ENCODE measurements at places on chromosomes 5 and 9. TPM values are rescaled to one million over a fixed set of nuclear protein-coding genes. Genes with fewer than 3 reads are reported as not detected.

The IL33 gene
- not detected for total RNA-seq

The DEPDC1B gene
- total RNA-seq, result 25.1 TPM

The FGF18 gene
- total RNA-seq, result 0.16 TPM

The CA9 gene
- total RNA-seq, result 0.89 TPM

The GRAMD2B gene
- 8.8 TPM for total RNA-seq

The GAPVD1 gene
- total RNA-seq, result 50.8 TPM

GRCh38 chr5:14168144-14168792 is 25.1 kb downstream of the TRIO start:
- DNase-seq, result no peak

GRCh38 chr5:133806847-133807246 is 161.6 kb downstream of the C5orf15 start:
- DNase-seq, result no peak

DNA sequence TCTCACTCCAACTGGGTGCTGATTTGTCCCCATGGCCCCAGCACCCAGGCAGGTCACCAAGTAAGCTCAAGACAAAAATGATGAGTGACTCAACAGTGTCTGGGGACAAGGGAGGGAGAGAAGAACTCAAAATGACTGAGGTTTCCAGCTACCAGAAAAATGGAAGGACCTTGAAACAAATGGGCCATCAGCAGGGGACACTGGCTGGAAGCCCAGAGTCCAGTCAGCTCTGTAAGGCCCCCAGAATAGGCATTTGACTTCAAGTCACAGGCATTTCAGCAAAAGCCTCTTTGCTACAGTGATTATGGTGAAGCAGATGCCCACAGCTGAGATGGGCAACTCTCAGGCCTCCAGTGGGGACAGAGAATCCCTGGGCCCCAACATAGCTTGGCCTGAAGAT is 139.0 kb upstream of the GABRP start:
- DNase-seq, result no peak

DNA sequence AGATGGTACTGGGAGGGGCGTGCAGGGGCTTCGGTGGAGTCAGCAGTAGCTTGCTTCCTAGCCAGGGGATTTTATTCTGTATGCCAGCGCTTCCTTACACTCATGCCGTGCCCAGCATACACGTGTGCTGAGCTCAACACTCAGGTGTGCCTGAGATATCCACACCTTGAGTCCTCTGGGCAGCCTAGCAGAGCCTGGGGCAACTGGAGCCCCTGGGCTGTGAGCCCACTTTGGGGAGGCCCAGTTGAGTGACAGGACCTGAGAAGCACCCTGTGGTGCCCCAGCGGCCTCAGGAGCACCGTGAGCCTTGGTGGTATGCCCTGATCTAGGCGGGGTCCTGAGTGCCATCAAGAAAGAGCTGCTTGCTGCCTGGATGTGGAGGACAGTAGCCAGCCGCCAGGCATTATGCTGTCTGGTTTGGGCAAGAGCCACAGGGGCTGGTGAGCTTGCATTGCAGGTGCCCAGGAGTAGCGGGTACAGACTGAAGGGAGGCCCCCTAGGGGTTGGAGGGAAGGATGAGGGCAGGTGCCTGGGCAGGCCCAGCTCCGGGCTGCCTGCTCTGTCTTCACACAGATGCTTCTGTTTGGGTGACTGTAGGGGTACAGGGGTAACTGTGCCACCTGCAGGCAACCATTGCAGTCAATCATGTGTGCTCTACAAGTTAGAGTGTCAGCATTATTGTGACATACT is 42.9 kb downstream of the BNIP1 start:
- DNase-seq, result no peak

GRCh38 chr5:137491121-137491520 is 8.0 kb downstream of the SPOCK1 start:
- no peak for DNase-seq

- no peak for DNase-seq
Measured at GRCh38 chr9:81423589-81424326, 265.6 kb downstream of the TLE1 start.

- DNase-seq, result no peak
Measured at GRCh38 chr5:108797396-108797795, 49.7 kb downstream of the FER start.

DNA sequence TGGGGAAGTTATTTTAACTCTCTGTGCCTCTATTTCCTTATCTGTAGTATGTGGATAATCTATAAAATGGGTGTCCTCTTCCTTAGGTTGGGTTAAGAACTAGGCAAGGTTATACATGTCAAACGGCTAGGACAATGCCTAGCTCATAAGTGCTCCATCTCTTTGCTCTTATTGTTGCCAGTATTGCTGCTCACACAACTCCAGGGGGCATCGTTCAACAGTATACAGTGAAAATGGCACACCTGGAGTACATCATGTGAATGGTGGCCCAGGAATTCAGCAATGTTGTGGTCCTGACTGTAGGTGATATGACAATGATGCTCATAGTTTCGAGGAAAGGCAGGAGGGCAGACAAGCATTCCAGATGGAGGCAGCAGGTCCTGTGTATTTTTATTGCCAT is 30.1 kb downstream of the SLIT3 start:
- DNase-seq, result no peak

GRCh38 chr9:113985968-113986585 is 92.0 kb downstream of the AMBP start:
- no peak for DNase-seq

DNA sequence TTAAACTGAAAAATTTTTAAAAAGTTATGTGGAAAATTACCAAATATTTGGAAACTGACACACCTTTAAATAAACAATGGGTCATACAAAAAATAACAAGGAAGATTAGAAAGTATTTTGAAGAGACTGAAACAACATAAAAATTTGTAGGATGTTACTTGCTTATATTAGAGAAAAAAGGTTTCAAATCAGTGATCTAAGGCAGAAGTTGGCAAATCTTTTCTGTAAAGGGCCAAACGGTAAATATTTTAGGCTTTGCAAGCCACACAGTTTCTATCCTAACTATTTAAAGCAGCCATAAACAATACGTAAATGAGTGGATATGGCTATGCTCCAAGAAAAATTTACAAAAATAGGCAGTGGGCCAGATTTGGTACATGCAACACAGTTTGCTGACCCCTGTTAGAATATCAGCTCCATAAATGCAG is 81.3 kb downstream of the OXCT1 start:
- DNase-seq, result no peak

- no peak for DNase-seq
Measured at GRCh38 chr5:107858324-107858723, 187.6 kb upstream of the EFNA5 start.

GRCh38 chr5:136269973-136270372 is 77.0 kb upstream of the SMIM32 start:
- DNase-seq, result no peak

GRCh38 chr9:124894741-124895170 is 32.8 kb downstream of the ARPC5L start:
- peak; percentile 16 for DNase-seq

DNA sequence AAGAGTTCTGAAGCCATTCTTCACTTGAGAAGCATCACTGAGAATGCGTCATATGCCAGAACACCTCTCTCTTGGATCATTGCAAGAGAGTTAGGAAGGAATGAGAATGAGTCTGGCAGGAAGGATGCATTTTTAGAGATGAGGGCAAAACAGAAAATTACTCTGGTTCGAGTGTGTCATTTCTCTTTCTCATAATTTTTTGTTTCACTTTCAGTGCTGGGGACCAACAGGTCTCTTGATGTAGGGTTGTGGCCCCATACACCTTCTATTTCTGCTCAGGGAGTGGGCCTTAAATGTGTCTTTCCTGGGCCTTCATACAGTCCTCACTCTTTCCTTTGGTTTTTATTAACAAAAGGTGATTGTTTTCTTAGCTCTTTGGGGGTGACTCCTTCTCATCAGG is 302.4 kb downstream of the NR3C1 start:
- DNase-seq, result no peak

DNA sequence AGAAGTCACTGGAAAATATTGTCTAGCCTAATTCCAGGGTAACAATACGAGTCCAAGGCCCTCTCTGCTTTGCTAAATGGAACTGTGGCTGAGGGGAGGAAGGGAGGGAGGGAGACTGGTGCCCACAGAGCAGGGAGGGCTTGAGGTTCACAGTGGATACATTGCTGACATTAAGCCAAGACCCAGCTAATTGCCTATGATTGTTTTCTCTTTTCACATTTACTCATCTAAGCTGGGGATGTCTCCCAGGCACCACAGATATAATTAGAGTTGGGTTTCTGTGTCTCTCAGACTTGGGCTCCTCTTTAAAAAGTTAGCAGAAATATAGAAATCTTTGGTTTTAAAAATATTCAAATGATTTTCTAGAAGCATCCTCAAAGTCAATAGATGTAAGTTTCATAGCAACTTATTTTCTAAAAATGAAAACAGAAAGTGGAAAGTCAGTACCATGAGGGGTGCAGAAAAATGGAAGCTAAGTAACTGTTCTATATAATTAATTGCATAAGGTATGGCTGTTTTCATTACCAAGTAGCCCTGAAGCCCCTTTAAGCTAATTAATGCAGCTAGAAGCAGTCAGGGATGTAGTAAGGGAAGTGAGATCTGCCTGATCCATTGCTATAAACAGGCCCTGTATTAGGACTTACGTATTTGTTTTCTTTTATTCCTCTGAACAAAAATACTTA is 259.8 kb downstream of the NDUFS4 start:
- no peak for DNase-seq

- DNase-seq, result no peak
Measured at GRCh38 chr5:150325426-150325825, 22.7 kb upstream of the ARSI start.

DNA sequence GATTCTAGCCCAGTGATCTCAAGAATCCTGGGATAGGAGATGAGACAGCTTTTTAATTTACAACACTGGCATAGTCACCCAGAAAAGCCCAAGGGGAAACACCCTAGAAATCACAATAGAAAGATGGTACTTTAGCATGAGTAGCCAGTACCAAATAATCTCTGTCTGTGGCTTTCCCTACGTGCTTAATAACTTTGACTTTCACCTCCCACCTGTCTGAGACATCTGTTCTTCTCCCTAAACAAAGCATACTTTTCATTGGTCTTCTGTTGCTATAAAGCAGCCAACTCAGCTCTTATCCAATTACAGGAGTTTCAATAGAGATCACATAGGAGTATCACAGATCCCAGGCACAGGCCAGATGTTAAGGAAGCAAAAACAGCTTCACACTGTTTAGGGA is 10.4 kb downstream of the MARCHF3 start:
- DNase-seq, result no peak

DNA sequence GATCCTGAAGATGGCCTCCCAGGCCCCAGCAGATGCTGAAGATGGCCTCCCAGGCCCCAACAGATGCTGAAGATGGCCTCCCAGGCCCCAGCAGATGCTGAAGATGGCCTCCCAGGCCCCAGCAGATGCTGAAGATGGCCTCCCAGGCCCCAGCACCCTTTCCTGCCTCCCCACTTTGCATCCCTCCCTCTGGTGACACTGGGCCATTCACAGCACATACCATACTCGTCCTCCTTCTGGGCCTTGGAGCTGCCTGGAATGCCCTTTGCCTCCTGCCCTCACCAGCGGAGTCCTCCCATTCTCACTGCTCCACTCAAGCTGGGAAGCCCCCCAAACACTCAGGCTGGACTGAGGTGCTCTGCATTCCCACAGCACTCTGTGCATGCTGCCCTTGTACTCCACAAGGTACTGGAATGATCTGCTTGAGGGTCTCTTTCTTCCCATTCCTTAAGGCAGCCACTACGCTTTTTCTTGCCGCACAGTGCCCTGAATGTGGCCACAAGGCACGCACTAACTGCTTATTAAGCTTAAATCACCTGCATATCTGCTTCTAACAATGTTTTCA is 550.0 kb downstream of the BNC2 start:
- DNase-seq, result no peak

- DNase-seq, result no peak
Measured at GRCh38 chr5:150143350-150144245, 12.0 kb downstream of the PDGFRB start.

DNA sequence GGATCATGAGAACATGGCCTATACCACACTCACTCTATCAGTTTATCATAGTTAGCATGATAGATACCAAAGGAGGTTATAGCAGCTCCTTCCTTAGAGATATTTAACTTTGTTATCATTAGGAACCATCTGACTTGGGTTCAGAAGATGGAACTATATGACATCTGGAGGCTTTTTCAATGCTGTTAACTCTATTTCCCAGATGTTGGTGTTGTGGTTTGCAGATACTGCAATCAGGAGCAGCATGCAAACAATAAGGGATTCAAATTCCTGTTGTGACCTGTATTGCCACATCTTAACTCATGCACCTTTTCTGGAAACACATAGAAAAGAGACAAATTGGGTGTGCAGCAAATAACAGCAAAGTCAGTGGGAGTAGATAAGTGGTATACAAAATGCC is 201.7 kb downstream of the NNT start:
- DNase-seq, result no peak
